ENCODE measurements at places on chromosomes 6 and 20.

GRCh38 chr6:71309656-71310055, 21.0 kb downstream of the OGFRL1 start:
- DNase-seq: no peak

GRCh38 chr6:146593986-146594385, 4.8 kb upstream of the ADGB start:
- DNase-seq: no peak

DNA sequence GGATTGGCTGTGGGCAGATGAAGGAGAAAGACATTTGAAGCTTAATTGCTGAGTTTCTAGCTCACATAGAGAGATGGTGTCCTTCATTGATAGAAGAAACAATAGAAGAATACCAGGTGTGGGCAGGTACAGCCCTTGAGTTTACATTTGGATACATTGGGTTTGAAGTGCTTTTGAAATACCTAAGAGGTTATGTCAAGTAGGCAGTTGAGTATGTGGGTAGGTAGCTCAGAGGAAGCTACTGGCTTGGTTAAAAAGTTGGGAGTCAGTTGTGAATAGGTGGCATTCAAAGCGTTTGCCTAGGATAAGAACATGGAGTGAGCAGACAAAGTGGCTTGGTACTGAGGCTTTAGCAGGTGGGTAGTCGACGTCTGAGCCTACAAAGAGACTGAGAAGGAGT, 25.0 kb downstream of the NDUFAF5 start:
- DNase-seq: no peak

DNA sequence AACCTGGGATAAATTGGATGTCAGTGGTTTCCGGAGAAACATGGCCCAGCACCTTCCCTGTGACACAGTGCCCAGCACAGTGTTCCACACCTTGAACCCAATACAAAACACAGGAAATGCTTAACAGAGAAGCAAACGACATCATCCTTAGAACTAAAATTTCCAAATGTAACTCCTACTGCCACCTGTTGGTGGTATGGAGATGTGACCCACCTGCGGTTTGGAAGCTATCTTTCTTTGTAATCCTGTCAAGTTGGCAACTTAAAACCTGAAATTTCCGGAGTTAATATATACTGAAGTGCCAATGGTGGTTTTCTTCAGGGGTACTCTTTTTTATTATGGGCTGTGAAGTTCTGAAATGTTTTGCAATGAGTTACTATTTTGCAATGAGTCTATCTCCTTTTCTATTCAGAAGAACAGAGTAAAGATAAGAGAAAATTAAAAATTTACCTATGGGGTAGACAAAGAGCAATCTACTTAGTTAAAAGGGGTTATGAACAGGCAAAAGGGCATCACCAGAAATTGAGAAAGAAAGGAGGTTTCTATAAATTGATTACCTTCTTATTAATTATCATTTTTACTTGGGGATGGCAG, 658.8 kb downstream of the PTPRT start:
- no peak for DNase-seq

DNA sequence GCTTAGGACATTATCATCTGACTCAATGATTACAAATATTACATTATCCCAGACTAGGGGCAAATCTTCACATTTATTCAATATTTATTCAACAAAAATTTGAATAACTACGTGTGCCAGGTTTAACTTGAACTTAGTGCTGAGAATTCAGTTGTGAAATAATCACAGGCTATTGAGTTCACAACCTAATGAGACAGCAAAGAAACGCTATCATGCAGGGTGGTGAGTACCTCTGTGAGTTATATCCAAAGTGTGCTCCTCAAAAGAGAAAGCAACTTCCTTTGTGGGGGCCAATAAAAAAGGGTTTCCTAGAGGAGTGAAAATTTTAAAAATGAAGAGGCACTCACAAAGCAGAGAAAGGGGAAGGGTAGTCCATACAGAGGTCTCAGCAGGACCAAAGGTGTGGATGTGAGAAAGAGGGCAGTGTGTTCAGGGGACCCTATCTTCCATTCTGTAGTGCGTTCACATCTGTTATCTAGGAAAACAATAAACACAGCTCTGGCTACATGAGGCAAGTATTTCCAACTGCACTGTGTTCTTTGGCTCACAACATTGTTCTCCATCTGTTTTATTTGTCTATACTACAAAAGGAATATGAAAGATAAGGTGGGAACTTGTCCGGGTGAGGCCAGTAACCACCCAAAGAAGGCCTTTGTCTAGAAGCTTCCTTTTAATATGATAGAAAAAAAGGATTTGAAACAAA, 155.4 kb upstream of the MARCKS start:
- DNase-seq: no peak
